ENCODE measurements at places on chromosomes 11 and 22.

DNA sequence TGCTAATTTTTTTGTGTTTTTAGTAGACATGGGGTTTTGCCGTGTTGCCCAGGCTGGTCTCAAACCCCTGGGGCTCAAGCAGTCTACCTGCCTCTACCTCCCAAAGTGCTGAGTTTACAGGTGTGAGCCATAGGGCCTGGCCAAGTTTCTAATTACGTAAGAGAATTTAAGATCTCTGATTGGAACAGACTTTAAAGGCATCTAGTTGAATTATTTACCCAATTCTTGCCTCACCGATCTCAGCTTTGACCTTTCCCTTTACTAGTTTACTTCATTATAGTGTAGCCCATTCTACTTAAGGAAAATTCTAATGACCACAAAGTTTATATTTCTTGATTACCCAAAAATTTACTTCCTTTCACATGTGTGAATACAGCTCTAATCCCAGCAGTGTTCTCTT is 81.6 kb downstream of the YAP1 start:
- no peak for DNase-seq

GRCh38 chr11:76685831-76686230 is 15.3 kb upstream of the LRRC32 start:
- no peak for DNase-seq

DNA sequence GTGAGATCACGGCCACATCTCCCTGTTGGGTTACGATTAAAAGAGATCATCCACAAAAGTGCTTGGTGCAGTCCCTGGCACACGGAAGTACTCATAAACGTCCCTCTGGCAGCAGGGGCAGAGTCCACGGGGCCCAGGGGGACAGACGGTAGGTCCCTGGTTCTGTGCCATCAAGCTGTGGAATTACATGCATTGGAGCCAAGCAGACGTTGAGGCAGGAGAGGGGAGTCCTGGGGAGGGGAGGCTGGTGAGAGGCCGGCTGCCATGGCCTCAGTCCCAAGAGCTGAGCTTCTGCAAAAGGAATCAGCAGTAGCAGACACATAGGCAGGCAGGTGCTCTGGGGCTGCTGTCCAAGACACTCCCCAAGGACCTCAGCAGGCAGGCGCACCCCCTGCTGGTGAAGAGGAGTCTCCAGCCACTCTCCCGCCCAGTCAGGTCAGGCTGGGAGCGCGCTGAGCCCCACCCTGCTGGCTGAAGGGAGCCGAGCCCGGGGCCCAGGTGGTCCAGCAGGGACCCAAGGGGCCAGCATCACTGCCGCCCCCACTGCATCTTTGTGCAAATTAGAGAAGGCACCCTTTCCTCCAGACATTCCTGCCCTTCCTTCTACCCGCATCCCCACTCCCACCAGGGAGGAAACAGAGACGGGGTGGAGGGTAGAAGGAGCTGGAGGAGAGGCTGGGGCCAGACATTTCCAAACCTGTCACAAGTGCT is 7.6 kb upstream of the KCTD17 start:
- DNase-seq: peak; percentile 40

- no peak for DNase-seq
These were observed 2.1 kb upstream of the CRACR2B start for GRCh38 chr11:825366-826226.

- DNase-seq: no peak
These were observed 941.0 kb upstream of the CHORDC1 start for GRCh38 chr11:91163619-91164451.

DNA sequence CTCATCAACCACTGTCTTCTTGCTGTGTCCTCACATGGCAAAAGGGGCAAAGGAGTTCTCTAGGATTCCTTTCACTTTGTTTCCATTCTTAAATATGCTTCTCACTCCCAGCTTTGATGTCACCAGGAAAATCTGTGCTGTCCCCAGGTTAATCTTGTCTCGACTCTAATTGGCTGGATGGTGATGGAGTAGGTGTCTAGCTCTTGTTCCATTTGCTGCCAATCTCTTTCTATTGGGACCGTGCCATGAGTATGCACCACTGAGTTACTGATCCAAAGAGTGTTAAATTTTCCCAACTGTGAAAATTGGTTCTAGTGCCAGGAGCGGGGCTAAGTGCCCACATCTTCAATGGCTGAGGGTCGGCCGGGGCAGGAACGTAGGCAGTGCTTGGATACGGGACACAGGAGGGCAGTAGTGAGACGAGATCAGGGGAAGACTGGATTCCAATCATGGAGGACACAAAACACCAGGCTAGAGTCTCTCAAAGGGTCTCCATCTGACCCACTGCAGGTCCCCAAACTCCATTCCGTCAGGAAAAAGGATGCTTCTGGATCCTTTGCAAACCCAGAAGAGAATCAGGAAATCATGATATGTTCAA is 47.7 kb upstream of the CSNK2A3 start:
- no peak for DNase-seq

Measured in CD4-positive, alpha-beta T cell treated with Interleukin-4 for 1 hour (primary cell).